ENCODE measurements at places on chromosomes 7 and 10.

DNA sequence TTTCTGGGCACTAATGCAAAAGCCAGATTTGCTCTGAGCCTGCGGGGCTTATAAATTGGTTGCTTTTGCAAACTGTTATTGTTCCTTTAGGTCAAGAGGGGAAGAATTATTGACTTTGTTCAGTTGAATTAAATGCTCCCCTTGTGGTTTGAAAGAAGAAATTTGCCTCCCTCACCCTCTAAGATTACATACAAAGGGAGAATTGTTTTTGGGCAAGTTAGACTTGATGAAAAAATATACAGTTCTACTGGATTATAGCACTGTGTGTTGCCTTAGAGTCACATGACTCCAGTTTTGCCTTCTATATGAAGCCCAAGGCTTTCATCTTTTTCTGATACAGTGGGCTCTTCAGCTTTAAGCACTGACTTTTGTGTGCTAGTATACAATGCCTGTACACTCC, 1265.8 kb upstream of the LRRTM3 start:
- H3K27ac ChIP-seq, result no peak overlapping the region
- no peak overlapping the region for H3K4me3 ChIP-seq
- H3K4me1 ChIP-seq, result no peaks in the 10 kb centered on the region
- H3K36me3 ChIP-seq, result no peaks in the 10 kb centered on the region

DNA sequence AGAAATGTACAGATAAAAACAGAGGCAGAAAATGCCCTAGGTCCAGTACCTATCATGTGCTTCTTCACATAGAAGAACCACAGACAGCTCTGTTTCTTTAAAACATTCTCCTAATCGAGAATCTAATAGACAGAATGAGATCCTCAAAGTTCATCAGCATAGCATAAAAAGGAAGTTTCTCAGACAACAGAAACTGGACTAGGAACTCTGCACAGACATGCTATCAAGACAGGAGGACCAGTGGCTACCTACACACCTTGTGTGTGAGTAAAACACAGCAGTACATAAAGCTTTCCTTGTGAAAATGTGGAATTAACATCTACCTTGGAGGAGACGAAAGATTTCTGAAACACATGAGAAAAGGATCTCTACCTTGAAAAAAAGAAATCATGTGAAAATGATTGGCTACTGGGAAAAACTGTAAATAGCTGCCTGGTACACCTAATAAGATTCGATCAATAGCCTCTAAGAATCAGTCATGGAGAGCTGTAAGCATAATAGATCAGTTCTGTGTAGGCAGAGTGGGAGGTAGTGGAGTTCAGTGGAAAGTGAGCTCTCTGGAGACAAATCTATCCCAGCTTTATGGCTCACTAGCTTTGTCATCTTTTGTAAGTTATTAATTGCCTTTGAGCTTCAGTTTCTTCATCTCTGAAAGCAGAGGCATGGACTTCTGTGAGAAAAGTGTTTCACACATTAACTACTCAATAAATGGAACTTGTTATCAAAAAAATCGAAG, 26.7 kb downstream of the ELAPOR2 start:
- no peaks in the 10 kb centered on the region for H3K36me3 ChIP-seq
- no peaks in the 10 kb centered on the region for H3K27me3 ChIP-seq
- H3K4me3 ChIP-seq, result no peak overlapping the region
- DNase-seq, result no peak
- H3K27ac ChIP-seq, result no peak overlapping the region
- H3K4me1 ChIP-seq, result no peaks in the 10 kb centered on the region

GRCh38 chr7:24842029-24842428, 84.8 kb upstream of the GSDME start:
- no peaks in the 10 kb centered on the region for H3K36me3 ChIP-seq
- no peak for DNase-seq
- no peak overlapping the region for H3K4me3 ChIP-seq
- no peaks in the 10 kb centered on the region for H3K27me3 ChIP-seq

DNA sequence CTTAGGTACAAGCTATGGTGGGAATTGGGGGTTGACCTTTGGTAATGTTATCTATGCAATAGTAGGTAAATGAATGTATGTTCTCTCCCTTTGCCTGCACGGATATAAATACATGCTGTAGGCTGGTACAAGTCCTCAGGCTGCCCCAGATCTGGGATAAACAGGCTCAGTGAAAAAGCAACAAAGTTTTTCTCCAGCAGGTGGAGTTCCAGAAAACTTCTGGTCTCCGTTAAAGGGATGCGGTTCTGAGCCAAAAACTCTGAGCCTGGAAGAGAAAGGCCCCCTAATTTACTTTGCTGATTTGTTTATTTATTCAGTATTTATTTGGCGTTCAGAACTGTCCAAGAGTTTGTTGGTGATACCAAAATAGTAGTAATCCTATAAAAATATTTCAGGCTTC, 204.7 kb downstream of the ADRA2A start:
- H3K4me3 ChIP-seq, result no peak overlapping the region
- no peaks in the 10 kb centered on the region for H3K27me3 ChIP-seq
- H3K4me1 ChIP-seq, result no peaks in the 10 kb centered on the region
- no peaks in the 10 kb centered on the region for H3K36me3 ChIP-seq
- H3K27ac ChIP-seq, result no peak overlapping the region

- peak; percentile 91 for DNase-seq
- H3K4me1 ChIP-seq, result peaks cover 11% of the 10 kb centered on the region
- no peaks in the 10 kb centered on the region for H3K36me3 ChIP-seq
- H3K27ac ChIP-seq, result peak within 1 kb of the TSS; percentile 99
- H3K4me3 ChIP-seq, result peak within 1 kb of the TSS; percentile 72
- H3K27me3 ChIP-seq, result no peaks in the 10 kb centered on the region
Measured at GRCh38 chr10:110919349-110919931, at the start of gene SHOC2. Gene SHOC2 (plus strand): TSS chr10:110919604. CDS start chr10:110964359, 44,755 bp downstream.

GRCh38 chr10:33026422-33026821, 68.4 kb upstream of the ITGB1 start:
- no peaks in the 10 kb centered on the region for H3K4me1 ChIP-seq
- no peak overlapping the region for H3K27ac ChIP-seq

- H3K27me3 ChIP-seq, result no peaks in the 10 kb centered on the region
- no peaks in the 10 kb centered on the region for H3K4me1 ChIP-seq
- no peak overlapping the region for H3K27ac ChIP-seq
- no peak overlapping the region for H3K4me3 ChIP-seq
- DNase-seq, result no peak
Measured at GRCh38 chr7:40983111-40983510, 719.8 kb downstream of the INHBA start.

Data from pancreas (tissue), 10 donors.